Activated T-helper 1 cell treated with anti-CD3 and anti-CD28 coated beads, Interleukin-2, amount 50 U/mL, for 16 hours (primary cell): ENCODE measurements at places on chromosomes 7 and 10.

- DNase-seq = no peak
Measured at GRCh38 chr7:152590481-152590880, 85.5 kb downstream of the XRCC2 start.

DNA sequence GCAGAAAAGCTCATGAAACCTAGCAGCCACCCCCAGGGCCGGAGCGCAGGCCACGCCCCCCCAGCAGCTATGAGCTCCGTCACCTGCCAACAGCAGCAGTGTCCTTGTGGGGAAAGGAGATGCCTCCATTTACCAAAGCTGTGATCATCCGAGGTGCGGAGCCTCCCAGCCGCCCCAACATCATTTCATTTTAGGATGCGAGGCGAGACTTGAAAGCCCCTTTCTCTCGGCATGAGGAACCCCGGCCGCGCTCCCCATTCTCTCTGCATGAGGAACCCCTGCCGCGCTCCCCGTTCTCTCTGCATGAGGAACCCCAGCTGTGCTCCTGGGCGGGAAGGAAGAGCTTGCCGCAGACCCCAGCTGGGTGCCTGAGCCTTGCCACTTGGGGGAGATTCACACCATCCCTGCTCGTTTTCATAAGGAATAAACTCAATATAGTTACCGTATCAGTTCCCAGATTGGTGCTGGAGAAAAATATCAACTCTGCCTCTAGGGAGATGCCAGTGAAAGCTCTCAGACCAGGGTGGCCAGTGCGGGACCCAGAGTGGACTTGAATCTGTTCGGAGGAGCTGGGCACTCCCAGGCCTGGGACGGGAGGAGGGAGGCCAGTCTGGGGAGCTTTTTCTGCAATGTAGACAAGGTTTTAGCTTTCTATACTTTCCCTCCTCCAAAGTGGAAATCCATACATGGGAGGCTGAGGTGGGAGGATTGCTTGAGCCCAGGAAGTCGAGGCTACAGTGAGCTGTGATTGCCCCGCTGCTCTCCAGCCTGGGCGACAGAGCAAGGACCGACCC lies 35.0 kb downstream of the JAKMIP3 start:
- no peak for DNase-seq

DNA sequence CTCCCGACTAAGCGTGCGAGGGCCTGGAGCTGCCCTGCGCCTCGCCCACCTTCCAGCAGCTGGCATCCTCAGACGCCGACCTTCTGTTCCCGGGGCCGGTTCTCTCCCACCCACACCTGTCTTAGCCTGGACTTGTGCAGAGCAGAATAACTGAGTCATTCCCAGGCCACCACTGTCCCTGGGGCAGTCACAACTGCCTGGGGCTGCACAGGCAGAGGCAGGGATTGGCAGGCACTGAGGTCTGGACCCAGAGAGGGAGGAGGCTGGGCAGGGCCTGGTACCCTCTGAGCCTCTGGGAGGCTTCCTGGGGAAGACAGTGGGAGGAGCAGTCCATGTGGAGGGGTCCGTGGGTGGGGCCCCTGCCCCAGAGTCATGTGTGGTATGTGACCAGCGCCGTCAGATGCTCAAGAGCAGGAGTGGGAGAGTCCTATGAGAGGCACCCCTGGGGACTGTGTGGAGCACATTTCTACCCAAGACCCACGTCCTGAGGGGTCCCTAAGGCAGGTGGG lies 74.3 kb downstream of the NKX6-2 start:
- no peak for DNase-seq

DNA sequence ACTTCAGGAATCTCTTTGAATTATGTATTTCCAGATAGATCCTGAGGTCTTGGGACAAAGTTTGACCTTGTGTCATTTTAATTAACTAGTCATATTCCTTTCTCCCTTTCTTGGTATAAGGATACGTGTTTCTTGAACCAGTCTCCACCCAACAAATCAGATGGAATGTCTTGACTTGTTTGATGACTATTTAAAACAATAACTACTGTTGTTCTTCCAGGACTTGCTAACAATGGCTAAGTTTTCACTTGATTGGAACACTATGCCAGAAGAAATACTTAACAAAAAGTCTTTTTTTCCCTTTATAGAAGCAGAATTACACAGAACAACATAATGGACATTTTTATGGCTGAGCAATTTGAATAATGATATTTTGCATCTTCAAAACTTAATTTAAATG lies 43.0 kb upstream of the WIPF3 start:
- no peak for DNase-seq

DNA sequence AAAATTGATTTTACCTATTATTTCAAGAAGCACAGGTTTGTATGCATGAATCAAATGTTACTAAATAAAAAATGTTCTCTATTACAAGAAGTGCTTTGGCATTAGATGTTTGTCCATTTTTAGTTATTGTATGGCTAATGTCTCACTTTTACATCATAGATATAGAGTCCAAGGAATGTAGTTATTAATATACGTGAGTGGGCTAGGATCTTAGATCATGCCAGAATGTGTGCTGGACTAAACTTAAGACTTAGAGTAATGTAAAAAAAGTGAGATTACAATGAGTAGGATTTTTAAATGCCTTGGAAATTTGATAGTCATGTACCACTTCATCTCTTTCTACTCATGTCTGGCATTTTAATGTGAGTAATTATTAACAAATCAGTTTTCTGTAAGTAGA lies 196.6 kb downstream of the ARL4A start:
- no peak for DNase-seq

GRCh38 chr7:111172564-111173257 lies 81.8 kb downstream of the LRRN3 start:
- DNase-seq = no peak

DNA sequence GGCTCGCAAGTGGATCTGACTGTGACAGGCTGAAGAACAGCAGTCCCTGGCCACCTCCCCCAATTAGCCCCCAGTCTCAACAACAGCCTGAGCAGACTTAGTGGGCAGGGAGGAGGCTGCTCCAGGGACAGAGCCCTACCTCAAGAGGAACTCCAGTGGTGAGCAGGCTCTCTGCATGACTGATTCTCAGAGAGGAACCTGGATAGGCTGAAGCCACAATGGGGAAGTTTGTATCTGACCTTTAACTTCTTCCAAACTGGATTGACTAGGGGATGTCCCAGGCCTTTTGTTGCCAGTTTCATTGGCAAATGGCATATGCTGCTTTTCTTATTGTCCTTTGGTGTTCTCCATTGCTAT lies 93.0 kb downstream of the ARHGAP22 start:
- DNase-seq = no peak

GRCh38 chr10:29689001-29689400 lies 54.2 kb upstream of the SVIL start:
- no peak for DNase-seq

DNA sequence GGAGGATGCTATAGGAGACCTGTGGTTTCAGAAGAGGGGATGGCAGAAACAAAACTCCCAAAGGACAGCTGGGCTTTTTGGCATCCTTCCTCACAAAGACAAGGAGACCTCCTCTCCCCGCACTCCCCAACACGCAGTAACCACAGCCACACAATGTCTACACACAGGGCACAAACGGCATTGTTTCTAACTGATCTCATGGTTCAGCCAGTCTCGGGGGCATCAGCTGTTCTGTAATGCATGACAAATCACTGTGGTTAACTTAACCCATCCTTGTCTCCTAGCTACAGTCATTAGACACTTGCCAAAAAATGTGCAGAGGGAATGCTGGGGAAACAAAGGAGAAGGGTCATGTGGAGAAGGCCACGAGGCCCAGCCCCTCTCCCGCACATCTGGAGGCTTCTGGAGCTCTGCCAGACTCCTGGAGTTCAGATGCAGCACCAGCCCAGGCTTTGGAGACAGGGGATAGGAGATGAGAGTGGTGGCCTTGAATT lies 7.6 kb upstream of the ADAMTS14 start:
- no peak for DNase-seq

DNA sequence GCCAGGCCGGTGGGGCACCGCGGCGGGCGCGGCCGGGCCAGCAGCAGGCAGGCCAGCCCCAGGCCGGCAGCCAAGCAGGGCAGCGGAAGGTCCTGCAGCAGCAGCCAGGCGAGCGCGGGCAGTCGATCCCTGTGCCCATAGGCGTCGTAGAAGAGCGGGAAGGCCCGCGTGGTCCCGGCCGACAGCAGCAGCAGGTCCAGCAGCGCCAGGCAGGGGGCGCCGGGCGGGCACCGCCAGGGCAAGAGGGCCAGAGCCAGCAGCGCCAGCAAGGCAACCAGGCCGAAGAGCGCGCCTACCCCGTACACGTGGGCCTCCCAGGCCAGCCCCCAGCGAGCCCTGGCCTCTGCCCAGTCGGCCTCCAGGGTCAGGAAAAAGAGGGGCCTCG lies 8.4 kb upstream of the RBM28 start:
- no peak for DNase-seq

- DNase-seq = no peak
Measured at GRCh38 chr7:157789094-157789493, 452.3 kb downstream of the DNAJB6 start.

- no peak for DNase-seq
Measured at GRCh38 chr7:2487586-2488271, 11.5 kb upstream of the GRIFIN start.

DNA sequence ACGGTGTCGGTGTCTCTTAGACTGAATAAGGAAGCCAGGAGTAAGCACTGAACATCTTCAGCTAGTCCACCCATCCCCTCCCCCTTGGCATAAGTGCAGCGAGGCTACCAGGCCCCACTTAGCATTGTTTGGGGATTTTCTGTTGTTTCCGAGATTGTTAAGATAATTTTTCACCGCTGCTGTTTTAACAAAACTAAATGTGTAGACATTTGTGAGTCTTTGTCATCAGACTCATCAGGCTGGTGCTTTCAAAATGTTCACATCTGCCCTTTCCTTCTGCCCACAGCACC lies 21.0 kb upstream of the GOT1 start:
- DNase-seq = no peak

GRCh38 chr10:99303899-99304861 lies 25.0 kb upstream of the CNNM1 start:
- DNase-seq = no peak

DNA sequence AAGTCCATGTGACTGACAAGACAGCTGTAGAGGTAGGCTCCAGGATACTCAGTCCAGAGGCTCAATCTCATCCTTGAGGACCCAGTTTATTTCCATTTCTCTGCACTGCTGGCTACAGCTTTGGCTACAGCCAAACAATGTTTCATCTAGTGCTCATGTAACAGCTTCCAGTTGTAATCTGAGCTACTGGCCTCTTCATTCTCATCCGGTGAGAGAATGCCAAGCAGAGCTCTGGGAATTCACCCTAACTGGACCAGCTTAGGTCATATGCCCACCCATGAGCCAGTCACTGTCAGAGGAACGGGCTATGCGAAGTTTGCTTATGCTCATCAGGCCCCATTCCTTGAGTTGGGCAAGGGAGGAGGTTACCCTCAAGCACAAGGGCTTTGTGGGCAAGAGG lies 192.9 kb downstream of the EVX1 start:
- DNase-seq = no peak

GRCh38 chr10:4217187-4217586 lies 432.2 kb upstream of the KLF6 start:
- DNase-seq = no peak

DNA sequence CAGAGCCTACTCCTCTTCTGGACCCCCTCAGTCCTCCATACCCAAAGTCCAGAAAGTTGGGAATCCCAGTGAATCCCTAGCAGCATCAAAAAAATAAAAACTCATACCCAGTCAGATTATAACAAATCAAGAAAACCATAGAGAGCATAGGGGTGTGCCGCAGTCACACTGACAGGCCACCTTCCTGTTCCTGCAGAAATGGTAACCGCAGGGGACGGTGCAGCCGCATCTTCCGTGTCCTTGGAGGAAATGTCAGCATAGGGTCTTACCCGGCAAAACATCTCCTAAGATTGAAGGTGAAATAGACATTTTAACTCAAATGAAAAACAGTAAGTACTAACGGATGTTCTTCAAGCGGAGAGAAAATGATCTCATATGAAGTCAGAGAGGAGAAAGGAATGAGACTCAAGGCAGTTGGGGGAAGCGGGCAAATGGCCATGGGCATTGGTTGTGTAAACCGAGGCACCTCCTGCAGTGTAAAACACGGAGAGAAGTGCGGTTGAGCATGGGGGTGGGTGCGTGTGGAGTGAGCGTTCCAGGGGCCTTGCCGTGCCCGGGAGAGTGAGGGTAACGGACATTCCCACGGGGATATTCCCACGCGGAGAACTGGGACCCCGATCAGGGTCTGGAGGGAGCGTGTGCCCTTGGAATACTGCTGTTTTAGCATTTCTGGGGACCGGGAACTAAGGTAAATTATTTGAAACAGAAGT lies 110.8 kb downstream of the NKX6-2 start:
- DNase-seq = no peak

GRCh38 chr7:155908385-155908784 lies 96.1 kb upstream of the SHH start:
- DNase-seq = no peak

DNA sequence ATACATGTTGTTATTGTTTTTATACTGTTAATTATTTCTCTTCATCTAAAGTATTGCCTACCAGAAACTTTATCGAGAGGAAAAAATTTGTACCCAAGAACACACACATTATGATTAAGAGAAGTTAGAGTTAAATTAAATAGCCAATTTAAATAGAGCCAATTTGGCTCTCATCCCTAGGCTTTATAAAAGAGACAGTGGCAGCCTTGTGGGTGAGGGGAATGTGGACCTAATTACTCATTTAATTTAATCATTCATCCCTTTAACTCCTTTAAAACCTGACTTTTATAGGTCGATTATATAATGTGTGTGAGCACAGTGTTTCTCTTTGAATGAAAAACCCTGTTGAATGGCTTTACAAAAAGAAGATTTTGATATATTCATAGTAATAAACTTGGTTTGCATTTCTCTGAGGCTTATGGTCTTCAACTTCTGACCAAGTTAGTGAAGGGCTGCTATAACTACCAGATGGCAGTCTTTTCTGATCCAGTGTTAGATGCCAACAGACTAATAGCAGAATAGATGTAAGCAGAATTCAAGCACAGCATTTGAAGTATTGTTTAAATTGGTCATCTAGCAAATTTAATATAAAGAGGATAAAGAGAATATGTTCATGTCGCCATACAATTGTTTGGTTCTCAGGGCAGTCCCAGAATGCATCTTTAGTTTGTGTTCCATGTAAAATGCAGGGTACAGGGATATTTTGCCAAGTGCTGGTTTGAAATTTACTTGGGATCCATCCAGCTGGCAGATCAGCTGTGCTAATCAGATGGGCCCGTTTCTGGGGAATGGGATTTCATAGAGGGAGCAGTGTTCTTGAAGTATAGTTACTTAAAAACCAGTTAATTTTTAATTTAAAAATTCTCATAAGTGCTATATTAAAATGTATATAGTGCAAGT lies 25.3 kb downstream of the ADD3 start:
- DNase-seq = no peak
